ENCODE measurements at places on chromosomes 7 and 10. TPM values are rescaled to one million over a fixed set of nuclear protein-coding genes. Genes with fewer than 3 reads are reported as not detected.

PCLO gene
- under 0.01 TPM for total RNA-seq

GDF10 gene
- under 0.01 TPM for total RNA-seq

CALCR gene
- not detected for total RNA-seq

WDR86 gene
- total RNA-seq: not detected

EN2 gene
- total RNA-seq: not detected

UTF1 gene
- total RNA-seq: not detected

HABP2 gene
- total RNA-seq: not detected

UCMA gene
- total RNA-seq: not detected

ADGRA1 gene
- not detected for total RNA-seq

LIPF gene
- total RNA-seq: not detected

SCRN1 gene
- 124 TPM for total RNA-seq

NUTM2D gene
- 0.65 TPM for total RNA-seq

TMEM178B gene
- not detected for total RNA-seq

CCDC172 gene
- not detected for total RNA-seq

SEMA3E gene
- not detected for total RNA-seq

USP54 gene
- 7.8 TPM for total RNA-seq

ASB13 gene
- 6.5 TPM for total RNA-seq

CTAGE6 gene
- total RNA-seq: 0.46 TPM

PPP2R2D gene
- total RNA-seq: 22.6 TPM

GRID2IP gene
- not detected for total RNA-seq

SPDYE1 gene
- total RNA-seq: not detected

ZNF777 gene
- 2.9 TPM for total RNA-seq

DNAH11 gene
- 3.0 TPM for total RNA-seq

TMEM184A gene
- total RNA-seq: not detected

GPR26 gene
- not detected for total RNA-seq

C7orf25 gene
- 9.4 TPM for total RNA-seq

VAX1 gene
- not detected for total RNA-seq

SNX10 gene
- 0.32 TPM for total RNA-seq

SLC39A12 gene
- not detected for total RNA-seq

HTR5A gene
- total RNA-seq: not detected

SORCS3 gene
- total RNA-seq: not detected

PNLIPRP2 gene
- not detected for total RNA-seq

NPFFR1 gene
- not detected for total RNA-seq

PHKG1 gene
- total RNA-seq: not detected

FKBP9 gene
- total RNA-seq: 145 TPM

TMEM26 gene
- total RNA-seq: 3.6 TPM

NME8 gene
- not detected for total RNA-seq

SSC4D gene
- total RNA-seq: 0.65 TPM

ELMO1 gene
- total RNA-seq: 28.3 TPM

FAM180A gene
- total RNA-seq: not detected

PIP gene
- total RNA-seq: not detected

FAM149B1 gene
- total RNA-seq: 23.7 TPM

TMEM213 gene
- total RNA-seq: not detected

CTAGE15 gene
- total RNA-seq: not detected

LRRC18 gene
- not detected for total RNA-seq

TWNK gene
- total RNA-seq: 10.9 TPM

FAS gene
- 10.9 TPM for total RNA-seq

GATA3 gene
- total RNA-seq: 3.0 TPM

NEUROD6 gene
- not detected for total RNA-seq

PRRT4 gene
- total RNA-seq: 0.32 TPM

SYT15 gene
- not detected for total RNA-seq

TRIL gene
- 0.30 TPM for total RNA-seq

ZNF804B gene
- total RNA-seq: not detected

SLC13A1 gene
- total RNA-seq: not detected

GPR15LG gene
- not detected for total RNA-seq
